Placental pericyte (primary cell): ENCODE measurements at places on chromosomes 5 and 9. TPM values are rescaled to one million over a fixed set of nuclear protein-coding genes. Genes with fewer than 3 reads are reported as not detected.

Gene GPR21
- 1.1 and 1.4 TPM in 2 replicates for total RNA-seq

Gene DAB2IP
- total RNA-seq, result 26.3 and 27.1 TPM in 2 replicates

Gene FAXDC2
- 7.9 and 12.7 TPM in 2 replicates for total RNA-seq

Gene SMIM33
- total RNA-seq, result under 0.01 TPM in 1 of 2 replicates, not detected in the other

Gene ECSCR
- 0.43 TPM in 1 of 2 replicates, not detected in the other for total RNA-seq

Gene TMEM252
- total RNA-seq, result not detected in 2 replicates

Gene PCDHA9
- total RNA-seq, result under 0.01 TPM in 2 replicates
